ENCODE measurements at places on chromosomes 6 and 20. TPM values are rescaled to one million over a fixed set of nuclear protein-coding genes. Genes with fewer than 3 reads are reported as not detected.

The CALHM6 gene
- total RNA-seq: not detected

The CRISP3 gene
- total RNA-seq: not detected

The BTNL2 gene
- total RNA-seq: not detected

The ADGRF1 gene
- not detected for total RNA-seq

DNA sequence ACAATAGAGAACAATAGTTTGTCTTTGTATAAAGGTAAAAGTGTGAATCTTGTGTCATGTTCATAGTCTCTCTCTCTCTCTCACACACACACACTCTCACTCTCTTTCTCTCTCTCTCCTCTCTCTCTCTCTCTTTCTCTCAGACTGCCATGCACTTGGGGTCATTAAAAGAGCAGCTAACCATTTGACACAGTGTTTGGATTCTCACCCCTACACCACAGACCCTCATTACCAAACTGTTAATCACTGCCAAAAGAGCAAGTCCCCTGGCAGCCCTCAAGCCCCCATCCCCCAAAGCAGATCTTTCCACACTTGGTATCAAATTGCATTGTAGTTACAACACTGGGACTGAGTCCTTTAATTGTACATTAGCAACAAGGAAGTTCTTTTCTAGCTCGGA lies 305.8 kb upstream of the RSPO3 start:
- DNase-seq: no peak

DNA sequence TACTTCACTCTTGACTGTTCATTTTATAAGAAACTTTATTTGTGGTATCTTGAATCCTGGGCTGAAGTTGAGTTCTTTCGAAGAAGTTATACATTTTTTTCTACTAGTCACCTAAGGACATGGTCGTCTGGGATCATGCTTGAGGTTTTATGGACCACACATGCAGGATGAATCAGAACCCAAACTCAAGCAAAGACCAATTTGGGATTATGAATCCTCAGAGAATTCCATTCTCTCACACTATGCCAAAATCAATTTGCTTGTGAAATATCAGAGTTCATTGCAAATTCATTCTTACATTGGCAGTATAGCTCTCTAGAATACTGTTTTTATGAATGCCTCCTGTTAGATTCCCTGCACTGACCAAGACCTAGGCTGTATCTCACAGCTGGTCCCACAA lies 114.3 kb upstream of the HDAC2 start:
- DNase-seq: no peak

GRCh38 chr6:11482616-11483015 lies 54.9 kb upstream of the TMEM170B start:
- no peak for DNase-seq

DNA sequence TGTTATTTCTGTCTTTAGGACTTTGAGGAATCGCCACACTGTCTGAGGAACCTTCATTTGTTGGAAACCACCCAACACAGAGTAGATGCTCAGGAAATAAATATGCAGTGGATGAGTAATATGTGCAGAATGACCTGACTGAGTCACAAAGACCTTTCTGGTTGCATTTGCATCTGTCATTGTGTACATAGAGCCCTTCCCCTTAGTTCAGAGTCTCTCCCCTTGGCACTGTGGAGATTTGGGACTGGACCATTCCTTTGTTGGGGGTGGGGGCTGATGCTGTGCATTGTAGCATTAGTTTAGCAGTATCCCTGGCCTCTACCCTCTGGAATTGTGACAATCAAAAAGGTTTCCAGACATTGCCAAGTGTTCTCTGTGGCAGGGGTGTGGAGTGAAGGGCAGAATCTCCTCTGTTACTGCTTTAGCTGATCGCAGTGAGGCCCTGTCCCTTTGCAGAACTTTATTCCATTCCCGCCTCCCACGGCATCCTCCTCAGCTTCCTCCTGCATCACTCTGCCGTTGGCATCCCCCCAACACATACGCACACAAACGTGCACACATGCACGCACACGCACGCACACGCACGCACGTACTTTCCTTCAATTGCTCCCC lies 64.5 kb downstream of the EYA2 start:
- DNase-seq: peak; percentile 97

- DNase-seq: no peak
Measured at GRCh38 chr6:80340280-80340679, 233.8 kb downstream of the BCKDHB start.

DNA sequence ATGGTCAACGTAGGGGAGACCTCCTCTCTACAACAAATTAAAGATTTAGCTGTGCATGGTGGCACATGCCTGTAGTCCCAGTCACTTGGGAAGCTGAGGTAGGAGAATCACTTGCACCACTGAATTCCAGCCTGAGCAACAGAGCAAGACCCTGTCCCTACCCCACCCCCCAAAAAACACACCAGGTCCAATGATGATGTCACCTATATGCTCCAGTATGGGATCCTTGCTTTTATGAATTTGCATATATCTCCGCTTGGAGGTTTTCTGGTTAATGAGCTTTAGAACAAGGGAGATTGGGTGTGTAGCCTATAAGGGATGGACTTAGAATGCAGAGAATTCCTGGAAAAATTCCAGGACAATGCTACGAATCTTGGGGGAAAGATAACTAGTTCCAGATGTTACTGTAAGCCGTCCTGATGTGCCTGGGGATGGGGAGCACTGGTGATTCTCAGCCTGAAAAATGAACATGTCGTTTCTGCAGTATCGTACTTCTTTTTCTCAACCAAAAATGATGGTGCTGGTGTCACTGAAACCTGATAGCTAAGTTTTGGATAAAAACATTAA lies 61.1 kb downstream of the ZBTB2 start:
- DNase-seq: peak; percentile 34

DNA sequence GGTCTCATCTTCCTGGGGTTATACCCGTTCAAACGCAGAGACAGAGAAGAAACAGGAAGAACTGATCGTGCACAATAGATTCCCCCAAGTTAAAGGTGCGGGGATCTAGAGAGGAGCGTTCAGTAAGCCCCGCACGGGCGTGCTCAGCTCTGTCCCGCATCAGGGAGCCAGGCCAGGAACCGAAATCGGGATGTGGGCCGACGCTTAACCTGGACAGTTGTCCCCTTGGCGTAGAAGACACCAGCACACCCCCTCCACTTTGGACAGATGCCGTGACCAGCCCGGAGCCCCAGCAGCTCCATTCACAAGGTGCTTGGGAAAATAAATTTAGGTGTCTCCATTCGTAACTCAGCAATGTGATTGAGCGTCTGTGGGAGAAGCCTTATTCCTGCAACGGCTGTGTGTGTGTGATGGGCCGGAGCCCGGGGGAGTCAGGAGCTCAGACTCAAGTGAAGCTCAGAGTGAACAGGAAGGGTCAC lies 24.0 kb upstream of the GATA5 start:
- DNase-seq: no peak

- DNase-seq: peak; percentile 57
Measured at GRCh38 chr6:44304282-44305199, 8.6 kb downstream of the AARS2 start.

- DNase-seq: no peak
Measured at GRCh38 chr6:89787660-89788328, 31.8 kb downstream of the MDN1 start.

DNA sequence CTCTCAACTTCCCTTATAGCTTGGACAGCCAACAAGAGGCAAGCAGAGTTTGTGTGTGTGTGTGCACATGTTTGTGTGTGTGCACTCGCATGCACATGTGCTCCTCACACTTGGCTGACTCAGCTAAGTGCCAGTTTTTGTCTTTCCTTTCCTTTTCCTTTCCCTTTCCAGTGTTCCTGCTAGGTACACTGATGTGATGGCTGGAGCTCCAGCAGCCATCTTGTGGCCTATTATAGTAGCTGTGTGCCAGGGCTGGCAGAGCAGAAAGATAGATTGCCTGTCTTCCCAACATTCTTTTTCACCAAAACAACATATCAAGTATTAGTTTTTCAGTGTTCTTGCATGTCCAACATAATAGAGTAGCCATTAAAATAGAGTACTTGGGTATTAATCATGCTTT lies 79.5 kb downstream of the AK9 start:
- DNase-seq: no peak

DNA sequence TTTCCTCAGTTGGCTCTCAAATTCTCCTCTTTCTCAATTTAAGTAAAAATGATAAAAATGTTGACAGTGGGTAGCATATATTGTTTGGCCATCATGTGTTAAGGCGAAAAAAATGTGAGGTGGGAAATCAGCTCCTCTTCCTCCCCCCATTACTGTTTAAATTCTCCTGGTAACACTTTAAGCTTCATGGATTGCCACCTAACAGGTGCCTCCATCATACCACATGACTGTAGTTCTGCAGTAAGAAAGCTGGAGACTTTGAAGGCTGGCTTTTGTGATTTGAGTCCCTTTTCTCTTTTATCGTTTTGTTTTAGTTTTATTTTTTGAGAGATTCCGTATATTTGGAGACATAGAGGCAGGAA lies 1.2 kb downstream of the ZFAND3 start:
- peak; percentile 3 for DNase-seq

Measured in A172 (cell line).